ENCODE measurements at places on chromosomes 2 and 18. TPM values are rescaled to one million over a fixed set of nuclear protein-coding genes. Genes with fewer than 3 reads are reported as not detected.
A peak's percentile ranks its signal among the peaks of the same experiment; 100 is the strongest.

Gene MCM6
- total RNA-seq = 11.9 TPM

DNA sequence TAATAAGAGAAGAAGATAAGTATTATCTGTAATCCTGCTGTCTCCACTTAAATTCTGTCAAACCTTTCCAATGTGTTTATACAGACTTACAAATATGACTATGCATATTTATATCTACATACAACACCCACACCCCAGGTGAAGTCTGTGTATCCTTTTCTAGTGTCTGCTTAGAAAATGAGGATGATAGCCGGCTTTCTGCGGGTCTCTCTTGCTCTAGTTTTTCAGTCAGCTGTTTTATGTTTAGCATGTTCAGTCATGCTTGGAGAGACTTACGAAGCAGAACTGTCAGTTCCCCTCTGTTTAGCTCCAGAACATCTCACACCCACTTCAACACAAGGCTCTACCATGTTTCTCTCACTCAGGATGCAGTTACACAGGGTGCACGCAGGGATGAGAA, 137.3 kb upstream of the NFATC1 start:
- no peak for DNase-seq

DNA sequence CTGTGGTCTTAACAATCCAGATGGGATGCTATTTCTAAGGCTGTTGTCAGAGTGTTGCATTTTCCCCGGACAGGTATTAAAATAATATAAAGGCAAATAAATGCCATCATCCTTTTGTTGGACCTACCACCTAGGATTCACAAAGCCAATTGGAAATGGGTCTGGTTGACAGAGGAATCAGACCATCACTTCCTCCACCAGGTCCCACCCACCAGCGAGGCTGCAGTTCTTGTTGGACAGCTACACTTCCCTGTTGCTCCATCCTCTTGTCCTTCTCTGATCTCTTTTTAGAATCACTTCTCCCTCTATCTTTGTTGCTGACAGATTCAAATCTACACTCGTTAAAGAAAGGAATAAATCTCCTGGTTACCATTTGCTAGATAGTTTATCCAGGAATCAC, 1.1 kb downstream of the TMEM169 start:
- DNase-seq = peak; percentile 67

DNA sequence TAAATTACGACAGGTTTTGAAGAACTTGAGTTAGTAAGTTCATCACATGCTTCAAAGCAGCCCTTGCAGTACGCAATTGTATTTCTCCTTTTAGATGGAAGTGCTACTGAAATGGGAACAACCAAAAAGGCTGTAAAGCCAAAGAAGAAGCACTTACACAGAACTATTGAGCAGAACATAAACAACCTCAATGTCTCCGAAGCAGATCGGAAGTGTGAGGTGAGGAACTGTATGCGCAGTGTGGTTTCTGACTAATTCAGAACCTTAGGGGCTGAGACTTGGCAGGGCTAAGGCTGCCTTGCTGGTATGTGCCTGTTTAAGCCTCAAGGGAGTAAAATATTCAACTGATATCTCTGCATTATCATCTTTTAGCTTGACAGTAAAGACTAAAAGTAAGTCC, 8.4 kb downstream of the NCAPH start:
- DNase-seq = no peak

- DNase-seq = no peak
Observed at GRCh38 chr2:50850290-50850969, 181.5 kb downstream of the NRXN1 start.

Gene FZD7
- total RNA-seq = 14.0 TPM

- DNase-seq = no peak
Observed at GRCh38 chr2:165827921-165828276, 33.9 kb upstream of the GALNT3 start.

DNA sequence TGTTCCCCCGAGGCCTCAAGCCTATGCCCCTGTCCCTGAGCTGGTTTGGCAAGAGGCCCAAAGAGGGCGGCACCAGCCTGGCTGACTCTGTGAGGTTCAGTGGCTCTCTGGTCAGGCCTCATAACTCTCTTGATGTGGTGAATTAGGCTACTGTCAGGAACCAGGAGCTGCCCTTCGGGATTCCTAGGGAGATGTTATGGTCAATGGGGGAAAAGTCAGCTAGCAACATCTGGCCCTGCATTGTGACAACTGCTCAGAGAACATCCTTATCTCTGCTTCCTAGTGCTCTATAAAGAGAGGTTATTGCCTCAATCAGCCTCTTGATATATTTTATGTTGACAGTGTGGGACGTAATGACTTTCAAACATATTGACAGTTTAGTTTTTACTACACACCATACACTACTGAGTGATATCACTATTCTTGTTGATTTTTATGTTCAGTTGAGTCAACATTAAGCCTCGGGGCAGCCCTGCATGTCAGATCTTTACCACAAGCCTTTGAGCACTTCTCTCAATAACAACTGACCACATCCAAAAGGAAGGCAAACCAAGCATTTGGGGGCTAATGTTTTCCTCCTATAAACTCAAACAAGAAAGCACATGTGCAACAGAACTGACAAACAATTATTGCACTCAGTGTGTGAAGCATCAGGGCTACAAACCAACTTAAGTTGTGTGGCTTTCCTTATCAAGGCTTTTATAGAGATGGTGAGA, 448.3 kb upstream of the SLC14A2 start:
- no peak for DNase-seq

DNA sequence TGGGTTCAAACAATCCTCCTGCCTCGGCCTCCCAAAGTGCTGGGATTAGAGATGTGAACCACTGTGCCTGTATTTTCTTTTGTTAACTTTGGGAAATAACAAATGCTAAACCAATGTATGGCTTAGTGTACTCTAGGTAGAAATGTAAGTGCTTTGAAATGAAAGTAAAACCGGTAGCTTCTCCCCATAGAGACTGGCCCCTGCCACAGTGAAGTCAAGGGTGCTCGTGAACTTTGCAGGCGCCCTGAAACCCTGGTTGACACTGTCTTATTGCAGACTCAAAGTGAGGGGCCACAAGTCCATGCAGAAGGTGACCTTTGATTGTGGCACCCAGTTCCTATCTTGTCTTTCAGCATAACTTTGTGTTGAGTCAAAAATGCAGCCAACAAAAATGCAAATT, 24.2 kb upstream of the MTCL1 start:
- no peak for DNase-seq

DNA sequence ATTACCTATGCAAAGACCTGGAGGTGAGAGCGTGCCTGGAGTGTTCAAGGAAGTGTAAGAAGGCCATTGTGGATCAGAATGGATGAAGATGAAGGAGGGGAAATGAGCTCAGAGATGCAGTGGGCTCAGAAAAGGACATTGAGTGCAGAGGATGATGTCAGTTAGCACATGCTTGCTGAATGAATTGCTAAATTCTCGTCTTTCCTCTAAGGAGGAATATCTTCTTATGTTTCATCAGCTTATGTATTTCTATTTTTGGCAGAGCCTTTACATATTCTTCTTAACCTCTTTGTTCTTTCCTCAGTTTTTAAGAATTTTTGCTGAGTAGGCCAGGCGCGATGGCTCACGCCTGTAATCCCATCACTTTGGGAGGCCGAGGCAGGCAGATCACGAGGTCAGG, 30.9 kb downstream of the FAM171B start:
- no peak for DNase-seq

- no peak for DNase-seq
Observed at GRCh38 chr2:28297531-28297930, 95.1 kb upstream of the FOSL2 start.

Gene MARCHF4
- not detected for total RNA-seq

- no peak for DNase-seq
Observed at GRCh38 chr2:24875272-24875671, 44.8 kb downstream of the ADCY3 start.

- DNase-seq = no peak
Observed at GRCh38 chr2:57862153-57862552, 184.5 kb upstream of the VRK2 start.

DNA sequence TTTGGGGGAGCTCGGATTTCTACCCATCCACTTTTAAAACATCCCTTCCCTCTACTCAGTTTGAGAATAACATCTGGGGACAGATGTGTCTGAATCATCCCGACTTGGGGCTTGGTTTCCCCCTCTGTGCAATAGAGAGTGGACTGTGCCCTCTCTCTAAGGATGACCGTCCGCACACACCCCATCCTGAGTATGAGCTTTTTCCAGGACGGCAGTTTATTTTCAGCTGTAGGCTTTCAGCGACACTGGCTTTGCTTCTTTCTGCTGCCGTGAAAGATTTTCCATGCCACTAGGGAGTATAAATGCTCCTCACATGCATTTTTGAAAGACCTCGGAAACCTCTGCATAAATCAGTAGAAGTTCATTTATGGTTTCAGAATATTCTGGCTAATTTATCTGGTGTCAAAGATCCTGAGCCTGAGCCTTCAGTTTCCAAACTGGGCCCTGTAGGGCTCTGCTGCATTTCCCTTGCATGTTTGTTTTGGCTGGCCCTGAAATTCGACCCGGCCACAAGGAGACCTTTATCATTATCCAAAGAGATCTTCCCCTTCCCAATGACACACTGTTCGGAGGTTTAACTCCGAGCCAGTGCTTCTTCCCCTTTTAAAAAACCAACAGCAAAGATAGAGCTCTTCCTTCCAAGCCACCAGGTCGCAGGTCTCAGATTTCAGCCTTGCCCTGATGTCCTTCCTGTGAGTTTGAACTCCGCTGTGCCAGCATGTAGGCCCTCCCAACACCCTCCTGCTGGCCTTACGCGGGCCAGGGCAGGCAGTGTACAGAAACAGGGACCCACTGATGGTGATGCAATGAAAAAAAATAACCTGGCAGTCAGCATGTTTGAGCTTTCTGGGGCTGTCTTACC, 53.3 kb downstream of the FECH start:
- peak; percentile 75 for DNase-seq

DNA sequence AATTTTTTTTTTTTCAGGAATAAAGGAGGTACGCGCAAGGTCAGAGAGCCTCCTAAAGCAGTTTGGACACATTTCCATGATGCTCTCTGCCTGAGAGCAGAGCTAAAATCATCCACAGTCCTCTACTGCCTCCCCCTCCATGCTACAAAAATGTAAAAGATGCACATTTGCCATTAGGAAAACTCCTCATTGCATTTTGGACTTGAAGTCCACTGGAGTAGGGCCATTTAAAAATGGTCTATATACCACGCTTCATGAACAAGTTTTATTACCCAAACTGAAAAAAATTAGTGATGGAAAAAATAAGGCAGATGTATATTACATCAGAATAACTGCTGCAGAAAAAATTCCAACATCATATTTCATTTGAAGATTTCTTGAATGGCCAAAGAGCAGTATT, 256.0 kb downstream of the AFF3 start:
- DNase-seq = no peak

GRCh38 chr2:2271469-2271941, 59.6 kb downstream of the MYT1L start:
- no peak for DNase-seq

Gene SOCS6
- total RNA-seq = 18.7 TPM

Gene POU3F3
- 118 TPM for total RNA-seq

Gene DNAJC10
- 127 TPM for total RNA-seq

Gene LOXL3
- total RNA-seq = 9.7 TPM

GRCh38 chr2:231260442-231261208, 62.2 kb downstream of the ARMC9 start:
- no peak for DNase-seq

DNA sequence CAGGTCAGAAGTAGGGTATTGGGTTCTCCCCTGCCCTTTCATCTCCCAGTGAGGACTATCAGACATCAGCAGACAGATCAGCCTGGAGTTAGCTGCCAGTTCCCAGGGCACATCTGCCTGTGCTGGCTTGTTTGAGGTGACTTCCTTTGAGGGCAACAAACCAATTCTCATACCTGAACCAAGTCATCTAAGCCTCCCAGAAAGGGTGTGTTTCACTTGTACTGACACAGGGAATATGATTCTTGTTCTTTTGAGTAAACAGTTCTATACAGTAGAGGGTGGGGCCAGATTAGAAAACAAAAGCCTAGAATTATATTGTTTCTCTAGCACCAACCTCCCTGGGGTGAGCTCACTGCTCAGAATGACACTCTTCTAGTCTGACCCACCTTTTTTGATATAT, 591.9 kb downstream of the SLC4A3 start:
- no peak for DNase-seq

Gene EFEMP1
- total RNA-seq = 171 TPM

DNA sequence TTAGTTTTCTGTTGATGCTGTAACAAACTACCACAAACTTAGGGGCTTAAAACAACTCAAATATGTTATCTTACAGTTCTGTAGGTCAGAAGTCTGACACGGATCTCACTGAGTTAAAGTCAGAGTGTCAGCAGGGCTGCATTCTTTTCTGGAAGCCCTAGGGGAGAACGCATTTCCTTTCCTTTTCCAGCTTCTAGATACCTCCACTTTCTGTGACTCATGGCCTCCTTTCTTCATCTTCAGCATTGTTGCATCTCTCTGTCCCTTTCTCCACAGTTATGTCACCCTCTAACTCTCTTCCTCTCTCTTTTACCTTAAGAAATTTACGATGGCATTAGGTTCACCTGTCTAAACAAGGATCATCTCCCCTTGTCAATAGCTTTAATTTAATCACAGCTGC, 13.3 kb upstream of the PPP4R1 start:
- no peak for DNase-seq
